Skin of body (tissue), 3 donors: ENCODE measurements at places on chromosomes 1 and 21. TPM values are rescaled to one million over a fixed set of nuclear protein-coding genes. Genes with fewer than 3 reads are reported as not detected.

GRCh38 chr21:31135531-31136184 lies 97.4 kb upstream of the KRTAP19-8 start:
- DNase-seq, result no peak

DNA sequence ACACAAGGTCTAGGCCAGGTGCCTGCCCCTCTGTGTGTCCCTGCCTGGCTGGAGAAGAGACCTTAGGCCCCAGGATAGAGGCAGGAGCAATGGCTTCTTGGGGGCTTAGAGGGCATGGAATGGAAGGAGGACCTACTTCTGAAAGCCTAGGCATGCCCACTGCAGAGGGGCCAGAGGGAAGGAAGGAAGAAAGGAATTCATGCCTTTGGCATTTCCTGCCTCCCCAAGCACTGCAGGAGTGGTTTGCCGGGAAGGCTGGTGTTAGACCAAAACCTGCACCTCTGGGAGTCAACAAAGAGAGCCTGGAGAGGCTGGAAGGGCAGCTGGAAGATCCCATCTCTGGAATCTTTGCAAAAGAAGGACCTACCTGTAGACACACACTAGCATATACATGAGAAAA lies 50.7 kb upstream of the KCNE2 start:
- DNase-seq, result no peak

- DNase-seq, result peak; percentile 74
These were observed 200.0 kb downstream of the SLC45A1 start for GRCh38 chr1:8517661-8518489.

Gene UTS2
- 0.30 TPM for total RNA-seq

DNA sequence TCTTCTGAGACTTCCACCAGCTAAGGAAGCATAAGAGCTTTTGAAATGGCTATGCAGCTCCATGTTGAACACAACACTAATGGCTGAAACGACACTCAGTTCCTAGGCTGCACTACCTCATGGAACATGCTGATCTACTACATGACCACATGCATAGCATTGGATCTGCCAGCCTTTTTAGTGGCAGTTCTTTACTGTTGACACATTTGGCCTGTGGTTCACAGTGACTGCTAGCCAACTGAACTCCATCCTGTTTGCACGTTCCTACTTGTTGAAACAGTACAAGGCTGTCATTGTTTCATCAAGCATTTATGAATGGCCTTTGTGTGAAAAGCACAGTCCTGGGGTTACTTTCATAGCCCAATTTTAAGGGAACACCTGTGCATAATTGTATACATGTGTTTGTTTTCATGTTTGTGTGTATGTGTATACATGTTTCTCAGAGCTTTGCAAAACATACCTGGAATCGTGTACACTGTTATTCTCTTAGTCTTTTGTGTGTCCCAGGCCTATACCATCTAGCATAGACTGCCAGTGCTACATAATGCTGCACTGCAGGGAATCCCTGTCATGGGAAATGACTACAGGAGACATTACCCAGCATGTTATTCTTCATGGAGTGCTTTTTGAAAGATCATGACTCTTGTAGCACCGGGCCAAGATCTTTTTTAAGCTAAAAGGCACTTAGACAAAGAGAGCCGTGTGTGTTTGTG lies 179.6 kb upstream of the ESRRG start:
- no peak for DNase-seq

Gene CR2
- total RNA-seq, result under 0.01 TPM

Gene LEFTY1
- total RNA-seq, result 0.30 TPM

GRCh38 chr1:34406377-34406776 lies 229.7 kb downstream of the C1orf94 start:
- DNase-seq, result no peak

DNA sequence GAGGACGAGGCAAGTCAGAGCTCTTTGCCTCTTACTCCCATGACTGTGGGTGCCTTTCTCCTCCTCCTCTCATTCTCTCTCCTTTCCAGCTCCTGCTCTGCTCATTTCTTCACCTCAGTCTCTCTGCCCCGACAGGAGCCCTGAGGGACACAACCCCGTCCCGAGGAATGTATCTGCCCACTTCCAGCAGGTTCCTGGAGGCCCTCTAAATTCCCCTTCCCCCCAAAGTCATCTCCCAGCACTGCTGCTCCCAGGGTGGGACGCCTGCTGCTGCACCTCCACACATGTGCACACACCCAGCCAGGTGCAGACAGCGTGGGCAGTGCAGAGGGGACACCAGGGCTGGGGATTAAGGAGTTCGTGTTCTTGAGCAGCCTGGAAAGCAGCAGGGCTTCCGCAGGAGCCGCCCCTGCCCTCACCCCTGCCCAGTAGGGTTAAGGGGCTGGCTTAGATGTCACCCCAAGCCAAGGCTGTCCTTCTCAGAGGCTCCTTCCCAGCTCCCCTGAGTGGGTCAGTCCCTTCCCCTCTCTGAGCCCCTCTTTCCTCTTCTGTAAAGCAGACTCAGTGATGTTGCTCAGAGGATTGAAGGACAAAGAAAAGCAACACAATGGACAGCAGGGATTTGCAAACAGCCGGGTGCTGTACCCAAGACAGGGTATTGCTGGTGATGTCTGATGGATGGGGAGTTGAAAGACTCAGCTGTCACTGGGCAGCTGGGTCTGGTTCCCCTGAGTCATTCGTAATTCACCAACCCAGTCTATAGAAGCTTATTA lies 346.0 kb downstream of the MATN1 start:
- DNase-seq, result no peak

GRCh38 chr1:97634758-97635157 lies 286.1 kb downstream of the DPYD start:
- no peak for DNase-seq

DNA sequence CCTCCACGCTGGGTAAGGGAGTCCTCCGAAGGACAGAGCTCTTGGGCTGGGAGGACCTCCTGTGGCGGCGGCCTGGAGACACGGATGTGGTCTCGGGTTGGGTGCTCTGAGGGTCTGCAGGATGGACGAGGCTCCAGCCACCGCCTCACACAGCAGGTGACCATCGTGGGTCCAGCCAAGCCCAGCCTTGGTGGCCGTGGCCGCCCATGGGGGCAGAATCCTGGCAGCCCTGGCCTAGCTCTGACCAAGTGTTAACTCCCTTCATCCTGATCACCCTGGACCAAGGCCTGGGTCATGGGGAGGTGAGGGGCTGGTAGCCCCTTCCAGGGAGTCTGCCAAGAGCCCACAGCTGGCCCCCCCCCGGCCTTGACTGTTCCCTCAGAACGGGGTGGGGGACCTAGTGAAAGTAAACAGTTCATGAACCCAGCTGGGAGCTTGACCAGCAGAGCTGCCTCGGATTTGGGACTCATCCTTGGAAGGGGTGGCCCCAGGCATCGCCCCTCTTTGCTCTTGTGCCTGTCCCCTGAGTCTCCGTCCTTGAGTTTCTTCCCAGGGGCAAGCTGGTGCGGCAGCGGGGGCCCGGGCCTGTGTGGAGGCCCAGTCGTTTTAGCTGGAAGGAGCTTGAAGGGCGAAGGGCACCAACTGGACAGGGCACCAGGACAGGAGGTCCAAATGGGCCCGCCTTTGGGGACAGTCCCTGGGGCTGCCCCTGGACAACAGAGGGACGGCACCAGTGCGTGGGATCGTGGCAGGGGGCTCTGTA lies 17.8 kb downstream of the ARHGEF16 start:
- no peak for DNase-seq

Gene NPR1
- 10.6 TPM for total RNA-seq

GRCh38 chr1:180614730-180615129 lies 17.1 kb upstream of the XPR1 start:
- no peak for DNase-seq

Gene KRTAP21-2
- 1.3 TPM for total RNA-seq

DNA sequence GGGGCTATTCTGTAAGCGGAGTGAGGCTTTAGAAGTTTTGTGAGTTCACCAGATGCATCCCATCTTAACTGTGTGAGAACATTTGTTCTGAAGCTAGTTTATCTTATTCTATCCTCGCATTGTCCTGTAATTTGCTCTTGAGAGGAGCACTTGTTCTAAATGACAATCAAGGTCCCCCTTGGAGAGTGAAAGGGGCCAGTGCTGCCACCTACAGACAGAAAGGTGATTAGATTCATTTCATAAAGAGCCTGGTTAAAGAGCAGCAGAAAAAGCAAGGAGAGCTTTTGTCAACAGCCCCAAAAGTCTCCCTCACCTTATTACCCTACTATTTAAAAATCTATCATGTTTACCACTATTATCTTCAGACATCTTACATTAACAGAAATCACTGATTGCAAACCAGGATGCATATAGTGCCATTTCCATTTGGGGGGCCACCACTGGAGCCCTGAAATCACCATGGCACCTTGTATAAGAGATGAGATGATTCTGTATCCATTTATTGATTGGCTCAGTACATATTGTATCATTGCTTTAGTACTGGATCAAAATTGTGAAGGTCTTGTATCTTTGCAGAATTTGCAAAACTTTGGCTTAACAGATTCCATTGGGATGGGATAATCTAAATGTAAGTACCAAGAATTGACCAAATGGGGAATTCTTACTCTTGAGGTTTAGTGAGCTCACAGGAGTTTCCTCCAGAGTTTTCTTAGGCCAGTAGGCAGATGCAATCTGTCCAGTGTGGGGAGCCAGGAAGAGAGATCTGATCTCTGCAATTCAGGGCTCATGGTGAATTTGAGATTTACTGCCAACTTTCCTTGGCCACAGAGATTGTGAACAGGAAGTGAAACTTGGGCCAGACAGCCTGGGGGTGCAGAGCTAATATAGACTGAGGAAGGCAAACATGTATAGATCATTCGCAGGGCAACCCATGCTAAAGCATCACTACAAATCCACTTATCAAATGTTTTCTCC lies 64.3 kb upstream of the TRABD2B start:
- peak; percentile 50 for DNase-seq

- no peak for DNase-seq
These were observed 26.2 kb downstream of the RSBN1 start for GRCh38 chr1:113786069-113786468.

Gene NEGR1
- total RNA-seq, result 9.1 TPM

GRCh38 chr1:11681071-11681771 lies at the start of gene MAD2L2:
TSS of gene MAD2L2 (minus strand) at chr1:11681148. CDS start at chr1:11680601, 547 bp downstream.
- DNase-seq, result peak; percentile 75

Gene PYGO2
- total RNA-seq, result 14.6 TPM

GRCh38 chr1:221783437-221783836 lies 41.5 kb upstream of the DUSP10 start:
- DNase-seq, result no peak

- DNase-seq, result no peak
These were observed 9.1 kb upstream of the C1orf159 start for GRCh38 chr1:1124786-1125642.
